Astrocyte (in vitro differentiated cells and primary cell): ENCODE measurements at places on chromosomes 12 and 14. TPM values are rescaled to one million over a fixed set of nuclear protein-coding genes. Genes with fewer than 3 reads are reported as not detected.
A peak's percentile ranks its signal among the peaks of the same experiment; 100 is the strongest.

DNA sequence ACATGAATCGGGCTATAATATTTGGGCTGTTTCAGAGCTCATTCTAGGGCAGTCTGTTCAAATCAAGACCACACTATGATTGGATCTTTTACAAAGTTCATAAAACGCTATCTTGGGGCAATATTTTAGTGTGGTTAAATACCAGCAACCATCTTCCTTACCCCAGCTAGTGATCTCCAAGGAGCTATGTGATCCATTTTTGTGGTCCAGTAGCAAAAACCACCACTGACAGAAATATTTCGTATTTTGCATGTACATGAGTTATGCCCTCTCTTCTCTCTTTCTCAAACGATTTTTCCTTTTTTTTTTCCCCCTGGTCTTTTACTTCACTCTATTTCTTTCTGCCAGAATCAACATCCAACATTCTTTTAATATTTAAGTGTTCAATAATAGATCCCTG lies 280.6 kb upstream of the KITLG start:
- peak; percentile 28 for DNase-seq
- H3K4me3 ChIP-seq = no peak overlapping the region
- no peaks in the 10 kb centered on the region for H3K27me3 ChIP-seq
- no peaks in the 10 kb centered on the region for H3K36me3 ChIP-seq

DNA sequence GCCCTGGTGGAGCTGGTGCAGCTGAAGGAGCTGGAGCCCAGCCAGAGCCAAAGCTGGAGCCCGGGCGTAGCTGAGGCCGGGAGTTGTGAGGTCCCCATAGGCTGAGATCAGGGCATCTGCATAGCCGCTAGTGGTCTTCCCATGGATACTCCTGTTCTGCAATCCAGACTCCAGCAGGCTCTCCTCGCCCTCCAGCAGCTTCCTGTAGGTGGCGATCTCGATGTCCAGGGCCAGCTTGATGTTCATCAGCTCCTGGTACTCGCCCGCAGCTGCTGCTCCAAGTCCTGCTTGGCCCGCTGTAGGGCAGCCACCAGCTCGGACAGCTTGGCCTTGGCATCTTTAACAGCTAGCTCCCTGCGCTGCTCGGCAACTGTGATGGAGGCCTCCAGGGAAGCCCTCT lies 966.1 kb downstream of the FSCB start:
- H3K4me1 ChIP-seq = no peaks in the 10 kb centered on the region
- H3K27me3 ChIP-seq = no peaks in the 10 kb centered on the region
- no peak overlapping the region for H3K27ac ChIP-seq
- no peak for DNase-seq

DNA sequence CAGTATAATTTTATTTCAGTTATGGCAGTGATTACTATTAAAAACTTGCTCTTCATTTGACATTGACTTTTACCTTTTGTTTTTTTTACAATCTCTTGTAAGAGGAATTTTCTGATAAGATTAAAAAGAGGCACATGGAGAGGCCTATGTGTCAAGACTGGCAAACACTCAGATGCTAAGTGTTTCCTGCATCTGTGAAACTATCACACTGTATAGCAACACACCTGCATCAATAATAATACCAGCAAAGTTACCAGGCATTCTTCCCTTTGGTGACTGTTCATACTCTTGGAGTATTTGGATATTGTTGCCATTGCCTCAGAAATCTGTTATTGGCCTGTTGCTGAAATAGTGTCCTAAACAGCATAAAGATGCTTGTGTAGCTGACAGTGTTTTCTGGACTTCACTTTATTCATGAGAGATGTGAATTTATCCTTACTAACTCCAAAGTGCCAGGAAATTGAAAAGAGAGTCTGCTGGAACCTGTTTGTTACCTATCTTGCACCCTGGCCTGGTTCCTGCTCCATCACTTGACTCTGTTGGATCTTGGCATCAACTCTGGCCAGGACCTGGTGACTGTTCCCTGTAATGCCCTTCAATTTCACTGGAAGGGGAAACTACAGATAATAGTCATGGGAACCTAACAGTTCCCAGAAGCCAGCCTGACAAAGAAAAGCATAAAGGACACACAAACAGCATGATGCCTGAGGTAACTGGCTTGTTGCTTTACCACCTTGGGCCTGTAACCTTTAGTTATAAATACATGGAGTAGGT lies 19.8 kb downstream of the SLC16A7 start:
- H3K4me3 ChIP-seq = no peak overlapping the region
- DNase-seq = no peak
- no peak overlapping the region for H3K27ac ChIP-seq
- H3K4me1 ChIP-seq = no peaks in the 10 kb centered on the region
- H3K36me3 ChIP-seq = peaks cover 2% of the 10 kb centered on the region

GSC gene
- not detected in 2 replicates for total RNA-seq

DNA sequence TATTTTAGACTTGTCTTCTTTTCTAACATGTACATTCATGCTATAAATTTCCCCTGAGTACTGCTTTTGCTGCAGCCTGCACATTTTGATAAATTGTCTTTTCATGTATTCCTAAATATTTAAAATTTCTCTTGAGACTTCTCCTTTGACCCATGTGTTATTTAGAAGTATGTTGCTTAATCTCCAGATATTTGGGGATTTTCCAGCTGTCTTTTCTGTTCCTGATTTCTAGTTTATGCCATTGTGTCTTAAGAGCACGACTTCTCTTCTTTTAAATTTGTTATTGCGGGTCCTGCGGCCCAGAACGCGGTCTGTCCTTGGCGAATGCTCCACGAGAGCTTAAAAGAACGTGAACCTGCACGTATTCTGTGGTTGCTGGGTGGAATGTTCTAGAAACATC lies 136.4 kb downstream of the KIF26A start:
- H3K36me3 ChIP-seq = no peaks in the 10 kb centered on the region
- DNase-seq = no peak
- no peaks in the 10 kb centered on the region for H3K27me3 ChIP-seq
- no peak overlapping the region for H3K4me3 ChIP-seq
- H3K4me1 ChIP-seq = no peaks in the 10 kb centered on the region

GRCh38 chr12:127936463-127936862 lies 330.5 kb upstream of the TMEM132C start:
- H3K4me3 ChIP-seq = no peak overlapping the region
- H3K4me1 ChIP-seq = no peaks in the 10 kb centered on the region
- no peaks in the 10 kb centered on the region for H3K27me3 ChIP-seq
- DNase-seq = no peak
- H3K36me3 ChIP-seq = no peaks in the 10 kb centered on the region

ERBB3 gene
- 2.6 and 3.8 TPM in 2 replicates for total RNA-seq

MAP4K5 gene
- total RNA-seq = 79.5 and 93.1 TPM in 2 replicates

LMBR1L gene
- 58.7 and 61.0 TPM in 2 replicates for total RNA-seq

GRCh38 chr12:16482726-16483125 lies 123.2 kb downstream of the LMO3 start:
- H3K27ac ChIP-seq = no peak overlapping the region
- DNase-seq = peak; percentile 2
- H3K27me3 ChIP-seq = no peaks in the 10 kb centered on the region
- no peaks in the 10 kb centered on the region for H3K36me3 ChIP-seq
- H3K4me3 ChIP-seq = no peak overlapping the region

TPI1 gene
- total RNA-seq = 722 and 791 TPM in 2 replicates

MYH6 gene
- total RNA-seq = not detected in 2 replicates

DNA sequence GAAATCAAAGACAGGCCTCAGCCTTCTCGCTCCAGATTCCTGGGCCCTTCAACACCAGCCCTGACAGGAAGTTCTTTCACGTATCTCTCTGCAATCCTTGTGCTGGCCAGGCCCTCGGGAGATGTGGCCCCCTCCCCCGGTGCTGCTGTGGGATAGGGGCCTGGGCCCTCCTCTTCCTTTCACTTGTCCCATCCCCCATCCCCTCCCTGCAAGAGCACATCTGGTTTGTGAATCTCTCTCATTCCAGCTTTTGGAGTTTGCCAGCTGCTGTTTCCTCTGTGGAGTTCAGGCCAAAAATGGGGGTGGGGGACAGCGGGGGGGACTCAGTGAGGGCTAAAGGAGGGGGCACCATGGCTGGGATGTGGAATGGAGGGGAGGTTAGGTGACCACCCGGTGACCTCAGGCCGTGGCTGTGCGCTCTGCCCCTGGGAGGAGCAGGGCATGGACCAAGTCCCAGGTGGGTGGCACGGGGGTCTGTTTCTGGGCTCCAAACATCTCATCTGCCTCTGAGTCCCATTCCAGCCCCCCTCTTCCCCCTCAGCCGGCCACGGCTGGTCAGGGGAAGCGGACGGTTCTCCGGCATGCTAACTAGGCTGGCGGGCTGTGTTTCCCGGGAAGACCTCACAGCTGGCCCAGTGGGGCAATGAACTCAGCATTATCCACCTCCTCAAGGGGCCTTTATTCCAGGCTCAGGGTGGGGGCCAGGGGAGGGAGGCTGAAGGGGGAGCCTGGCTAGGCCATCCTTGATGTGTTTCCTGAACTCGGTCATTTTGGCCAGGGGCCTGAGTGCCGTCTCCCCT lies 7.4 kb downstream of the LRP1 start:
- H3K4me3 ChIP-seq = no peak overlapping the region
- no peaks in the 10 kb centered on the region for H3K27me3 ChIP-seq
- peak overlapping the region; percentile 57 for H3K27ac ChIP-seq
- DNase-seq = no peak
- H3K4me1 ChIP-seq = peaks cover 64% of the 10 kb centered on the region

DNA sequence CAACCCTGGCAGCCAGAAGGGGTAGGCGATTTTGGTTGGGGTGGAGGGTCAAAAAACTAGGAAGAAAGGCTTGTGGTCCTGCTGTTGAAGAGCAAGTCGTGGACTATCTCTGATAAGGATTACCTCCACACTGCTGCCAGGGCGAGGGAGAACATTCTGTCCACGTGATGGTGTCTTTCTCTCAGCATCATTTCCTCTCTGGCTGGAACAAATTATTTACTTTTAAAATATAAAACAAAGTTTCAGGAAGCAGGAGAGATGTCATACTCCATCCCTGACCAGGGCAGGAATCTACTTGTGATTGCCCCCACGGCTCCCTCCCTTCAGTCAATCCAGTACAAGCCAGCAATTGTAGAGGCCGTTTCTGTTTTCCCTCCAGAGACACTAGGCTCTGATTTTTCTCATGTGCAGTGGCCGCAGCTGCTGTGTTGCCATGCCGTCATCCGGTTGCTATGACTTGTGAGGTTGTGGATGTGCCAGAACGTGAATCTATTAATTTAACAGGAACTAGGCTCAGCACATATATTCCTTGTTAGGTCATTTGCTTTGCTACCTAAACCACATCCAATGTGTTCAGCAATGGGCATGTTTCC lies 61.5 kb upstream of the PTGR2 start:
- peak; percentile 99 for DNase-seq
- H3K4me3 ChIP-seq = peak overlapping the region; percentile 8
- no peaks in the 10 kb centered on the region for H3K27me3 ChIP-seq
- H3K4me1 ChIP-seq = peaks cover 61% of the 10 kb centered on the region

- no peaks in the 10 kb centered on the region for H3K36me3 ChIP-seq
- DNase-seq = peak; percentile 76
- H3K4me1 ChIP-seq = peaks cover 13% of the 10 kb centered on the region
- H3K27ac ChIP-seq = no peak overlapping the region
- no peaks in the 10 kb centered on the region for H3K27me3 ChIP-seq
These were observed 28.2 kb downstream of the TRAF3 start for GRCh38 chr14:102805371-102805891.

HOXC5 gene
- not detected in 2 replicates for total RNA-seq

FBRSL1 gene
- total RNA-seq = 36.6 and 43.8 TPM in 2 replicates

C12orf60 gene
- 1.7 and 2.0 TPM in 2 replicates for total RNA-seq

GRCh38 chr12:117968826-117969659 lies at the start of gene KSR2:
Gene KSR2, minus strand, starts transcription at chr12:117968990. Its CDS starts 735 bp downstream, at chr12:117968255.
- no peaks in the 10 kb centered on the region for H3K4me1 ChIP-seq
- H3K36me3 ChIP-seq = no peaks in the 10 kb centered on the region
- DNase-seq = peak; percentile 25
- peaks cover 28% of the 10 kb centered on the region for H3K27me3 ChIP-seq
- H3K4me3 ChIP-seq = peak within 1 kb of the TSS; percentile 55

- DNase-seq = peak; percentile 2
- H3K4me1 ChIP-seq = no peaks in the 10 kb centered on the region
- no peaks in the 10 kb centered on the region for H3K27me3 ChIP-seq
- H3K4me3 ChIP-seq = no peak overlapping the region
- no peak overlapping the region for H3K27ac ChIP-seq
- H3K36me3 ChIP-seq = no peaks in the 10 kb centered on the region
These were observed 480.4 kb upstream of the NOVA1 start for GRCh38 chr14:27078191-27078590.

- H3K4me1 ChIP-seq = peaks cover 18% of the 10 kb centered on the region
- no peak overlapping the region for H3K4me3 ChIP-seq
- peaks cover 2% of the 10 kb centered on the region for H3K27me3 ChIP-seq
- peak; percentile 76 for DNase-seq
- no peaks in the 10 kb centered on the region for H3K36me3 ChIP-seq
- peak overlapping the region; percentile 10 for H3K27ac ChIP-seq
These were observed 64.2 kb downstream of the LLPH start for GRCh38 chr12:66066137-66066928.

GRCh38 chr12:73421832-73422231 lies 1115.8 kb upstream of the ATXN7L3B start:
- no peak overlapping the region for H3K4me3 ChIP-seq
- H3K36me3 ChIP-seq = no peaks in the 10 kb centered on the region
- peak; percentile 4 for DNase-seq
- H3K27ac ChIP-seq = no peak overlapping the region
- H3K27me3 ChIP-seq = no peaks in the 10 kb centered on the region

SPIC gene
- not detected in 2 replicates for total RNA-seq

GRCh38 chr14:19771895-19772430 lies 1.3 kb upstream of the OR4M1 start:
- no peaks in the 10 kb centered on the region for H3K36me3 ChIP-seq
- H3K27me3 ChIP-seq = no peaks in the 10 kb centered on the region
- no peaks in the 10 kb centered on the region for H3K4me1 ChIP-seq
- H3K27ac ChIP-seq = no peak overlapping the region

SIX1 gene
- total RNA-seq = 0.07 and 0.20 TPM in 2 replicates

- H3K27me3 ChIP-seq = no peaks in the 10 kb centered on the region
- H3K4me3 ChIP-seq = no peak overlapping the region
- H3K27ac ChIP-seq = no peak overlapping the region
- DNase-seq = no peak
These were observed 233.8 kb downstream of the CACNA1C start for GRCh38 chr12:2286461-2287131.

DNA sequence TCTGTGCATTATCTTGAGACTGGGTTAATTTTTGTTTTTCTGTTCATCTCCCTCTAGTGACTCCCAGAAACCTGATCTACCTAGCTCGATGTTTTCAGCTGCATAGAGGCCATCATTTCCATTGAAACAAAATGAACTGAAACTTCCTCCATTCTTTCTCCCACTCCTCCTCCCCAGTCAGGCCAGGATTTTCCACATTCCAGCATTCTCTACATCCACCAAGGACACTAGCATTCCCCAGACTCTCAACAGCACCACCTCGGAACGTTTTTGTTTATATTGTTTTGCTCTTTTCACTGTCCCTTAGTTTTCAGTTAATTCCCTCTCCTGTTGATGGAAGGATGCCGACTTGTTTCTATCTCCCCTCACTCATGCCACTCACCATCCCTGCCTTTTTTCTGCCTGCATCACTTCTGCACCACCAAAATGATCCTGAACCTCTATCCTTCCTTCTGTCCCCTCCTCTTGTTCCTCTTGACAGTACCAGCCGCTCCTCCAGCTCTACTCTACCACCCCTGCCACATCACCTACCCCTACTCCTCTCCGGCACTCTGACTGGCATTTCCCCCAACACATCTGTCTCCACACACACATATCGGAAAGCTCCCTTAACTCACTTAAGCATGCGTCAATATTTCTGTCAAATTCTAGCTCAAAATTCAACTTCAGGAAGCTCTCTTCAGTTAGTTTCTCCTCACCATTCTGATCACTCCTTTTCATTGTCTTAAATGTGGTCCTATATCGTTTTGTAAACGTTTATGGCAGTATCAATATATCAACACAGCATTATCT lies 13.2 kb downstream of the OR6S1 start:
- DNase-seq = no peak
- peaks cover 22% of the 10 kb centered on the region for H3K27me3 ChIP-seq
- no peak overlapping the region for H3K4me3 ChIP-seq
- no peak overlapping the region for H3K27ac ChIP-seq
